Cerebellum (tissue), 4 donors: ENCODE measurements at places on chromosomes 7 and 10. TPM values are rescaled to one million over a fixed set of nuclear protein-coding genes. Genes with fewer than 3 reads are reported as not detected.

GRCh38 chr7:75704928-75705327, 33.8 kb downstream of the HIP1 start:
- DNase-seq: no peak

GRCh38 chr7:1743481-1744230, 73.6 kb downstream of the ELFN1 start:
- DNase-seq: no peak

- no peak for DNase-seq
Measured at GRCh38 chr7:156533420-156533819, 107.2 kb upstream of the RNF32 start.

- no peak for DNase-seq
Measured at GRCh38 chr7:140688341-140688740, 8.2 kb upstream of the NDUFB2 start.

- DNase-seq: no peak
Measured at GRCh38 chr10:26044141-26044749, 110.2 kb downstream of the MYO3A start.

DNA sequence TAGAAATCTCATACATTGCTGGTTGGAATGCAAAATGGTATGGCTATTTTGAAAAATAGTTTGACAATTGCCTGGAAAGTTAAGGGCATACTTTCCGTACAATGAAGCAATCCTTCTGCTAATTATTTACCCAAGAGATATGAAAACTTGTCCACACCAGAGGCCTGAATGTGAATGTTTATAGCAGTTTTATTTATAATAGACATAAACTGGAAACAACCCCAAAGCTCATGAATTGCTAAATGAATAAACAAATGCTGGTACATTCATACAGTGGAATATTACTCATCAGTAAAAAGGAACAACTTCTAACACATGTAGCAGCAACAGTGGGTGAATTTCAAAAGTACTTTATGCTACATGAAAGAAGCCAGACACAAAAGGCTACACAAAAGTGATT, 42.7 kb downstream of the MMRN2 start:
- DNase-seq: no peak

The SLC16A12 gene
- total RNA-seq: 2.4 TPM

The ARHGEF35 gene
- total RNA-seq: 1.2 TPM

The TCF7L2 gene
- total RNA-seq: 6.5 TPM

The MUC12 gene
- total RNA-seq: 0.18 TPM
